ENCODE measurements at places on chromosomes 1 and 21.

DNA sequence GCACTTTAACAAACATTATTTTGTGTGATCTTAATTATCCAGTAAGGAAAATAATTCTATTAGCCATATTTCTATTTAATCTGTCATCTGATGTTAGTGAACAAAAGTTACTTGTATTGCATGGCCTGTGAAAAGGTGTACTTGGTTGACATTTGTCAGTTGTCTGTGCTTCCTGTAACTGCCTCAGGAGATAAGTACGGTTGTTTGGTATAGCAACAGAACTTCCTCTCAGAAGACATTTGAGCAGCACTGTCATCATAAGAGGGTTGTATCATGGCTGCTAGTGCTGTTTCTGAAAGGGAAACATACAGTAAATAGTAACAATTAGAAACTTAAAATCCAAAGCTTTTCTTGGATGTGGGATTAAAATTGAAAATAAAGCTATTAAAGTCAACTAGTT lies 3.4 kb downstream of the BLZF1 start:
- DNase-seq: no peak

DNA sequence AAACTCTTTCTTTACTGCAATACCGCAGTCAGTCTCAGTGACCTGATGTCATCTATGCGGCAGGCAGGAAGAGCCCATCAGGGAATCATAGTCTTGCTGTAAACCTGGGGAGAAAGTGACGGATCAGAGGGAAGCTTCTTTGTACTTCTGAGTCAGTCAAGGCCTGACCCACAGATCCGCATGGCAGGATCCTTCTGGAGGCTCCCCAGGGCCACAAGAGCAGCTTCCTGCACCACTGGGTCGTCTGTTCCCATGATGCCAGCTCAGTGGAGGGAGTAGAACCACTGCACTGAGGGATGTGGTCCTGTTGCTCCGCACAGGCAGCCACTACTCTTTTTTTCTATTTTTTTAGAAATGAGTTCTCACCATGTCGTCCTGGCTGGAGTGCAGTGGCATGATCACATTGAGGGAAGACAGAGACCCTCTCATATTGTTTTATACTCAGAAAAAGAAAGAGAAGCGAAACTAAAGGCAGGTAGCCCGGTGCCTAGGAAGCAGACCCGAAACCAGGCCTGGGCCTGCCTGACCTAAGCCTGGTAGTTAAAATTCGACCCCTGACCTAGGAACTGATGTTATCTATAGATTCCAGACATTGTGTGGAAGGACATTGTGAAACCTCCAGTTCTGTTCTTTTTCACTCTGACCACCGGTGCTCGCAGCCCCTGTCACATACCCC lies 6.3 kb upstream of the ERVH48-1 start:
- DNase-seq: no peak

DNA sequence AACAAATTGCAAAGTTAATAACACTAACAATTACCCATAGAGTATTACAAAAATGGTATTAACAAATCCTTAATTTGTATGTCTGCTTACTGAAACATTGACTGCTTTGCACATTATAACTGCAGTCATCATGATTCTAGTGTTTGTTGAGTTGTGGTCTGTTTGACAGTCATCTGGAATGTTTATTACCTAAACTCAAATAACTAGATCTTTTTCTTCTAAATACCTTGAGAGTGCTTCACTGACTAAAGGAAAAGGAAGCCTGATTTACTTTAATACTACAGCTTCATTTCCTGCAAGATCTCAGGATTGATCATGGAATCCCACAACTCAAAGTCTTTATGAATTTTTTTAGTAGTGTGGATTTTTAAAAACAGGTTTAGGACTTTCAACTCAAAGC lies 70.0 kb downstream of the HMCN1 start:
- DNase-seq: no peak

DNA sequence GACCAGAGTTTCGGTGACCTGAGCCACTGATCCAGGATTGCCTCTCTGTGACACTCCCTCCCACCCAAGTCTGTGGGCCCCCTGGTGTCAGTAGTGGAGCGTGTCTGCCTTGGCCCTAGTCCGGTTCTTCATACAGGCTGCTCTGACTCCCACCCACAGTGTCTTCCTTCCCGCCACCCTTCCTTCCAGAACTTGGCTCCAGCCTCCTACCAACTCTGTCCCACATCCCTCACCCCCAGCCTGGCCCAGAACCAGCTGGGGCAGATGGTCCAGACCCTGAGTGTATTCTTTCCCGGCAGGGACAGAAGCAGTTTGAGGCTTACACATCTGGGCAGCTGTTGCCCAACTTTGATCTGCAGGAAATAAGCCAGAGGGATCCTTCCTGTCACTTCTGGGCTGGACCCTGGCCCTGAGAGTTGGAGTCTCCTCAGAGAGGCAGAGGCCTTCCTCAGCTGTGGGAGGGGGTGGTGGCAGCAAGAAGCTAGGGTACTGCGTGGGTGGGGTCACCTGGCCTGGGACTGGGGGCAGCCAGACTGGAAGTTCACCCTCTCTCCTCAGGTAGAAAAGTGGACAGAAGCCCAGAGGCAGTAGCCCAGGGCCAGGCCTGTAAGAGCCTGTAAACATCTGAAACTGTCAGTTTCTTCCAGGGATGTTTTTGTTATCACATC lies 43.1 kb upstream of the EPS8L3 start:
- no peak for DNase-seq

- no peak for DNase-seq
Measured at GRCh38 chr1:24940231-24940630, 10.2 kb upstream of the RUNX3 start.

- DNase-seq: no peak
Measured at GRCh38 chr1:30345491-30346130, 377.8 kb downstream of the MATN1 start.

DNA sequence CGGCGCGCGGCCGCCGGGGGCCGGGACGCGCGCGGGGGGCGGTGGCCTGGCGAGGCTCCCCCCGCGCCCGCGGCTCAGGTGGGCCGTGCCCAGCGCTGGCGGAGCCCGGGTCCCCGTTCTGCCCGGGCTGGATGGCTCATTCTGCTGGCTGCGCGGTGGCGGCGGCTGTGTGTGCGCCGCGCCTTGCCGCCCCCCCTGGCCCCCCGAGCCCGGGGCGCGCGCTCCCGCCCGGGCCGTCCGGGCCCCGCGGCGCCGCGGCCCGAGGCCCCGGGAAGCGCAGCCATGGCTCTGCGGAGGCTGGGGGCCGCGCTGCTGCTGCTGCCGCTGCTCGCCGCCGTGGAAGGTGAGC lies at the start of gene EPHB2:
Gene EPHB2, plus strand, starts transcription at position 139 of the 349 bp plus-strand sequence. Its CDS starts 144 bp downstream, at position 283.
- no peak for DNase-seq

- peak; percentile 67 for DNase-seq
Measured at GRCh38 chr1:67053785-67054772, at the start of gene SLC35D1. Gene SLC35D1 (minus strand): TSS chr1:67054148. CDS start chr1:67054013, 135 bp downstream.

- no peak for DNase-seq
Measured at GRCh38 chr1:197438010-197438790, 170.1 kb downstream of the CRB1 start.

GRCh38 chr1:48611841-48612240 lies 139.8 kb upstream of the SPATA6 start:
- DNase-seq: no peak

DNA sequence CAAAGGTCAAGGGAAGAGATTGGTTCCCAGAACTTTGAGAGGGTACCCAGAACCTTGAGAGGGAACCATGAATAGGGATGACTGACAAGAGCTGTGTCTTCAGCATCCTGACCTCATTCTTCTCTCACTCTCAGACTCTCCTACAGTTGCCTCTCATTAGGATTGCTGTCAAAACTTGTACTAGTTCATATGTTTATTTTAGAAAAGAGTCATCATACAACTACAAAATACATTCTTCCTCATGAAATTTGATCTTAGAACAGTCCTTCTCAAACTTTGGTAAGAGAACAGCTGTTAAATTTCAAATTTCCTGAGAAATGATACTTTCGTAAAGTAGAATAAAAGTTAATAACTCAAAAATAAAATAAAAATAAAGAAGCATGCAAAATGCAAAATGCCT lies 161.4 kb upstream of the ZRANB2 start:
- DNase-seq: no peak

DNA sequence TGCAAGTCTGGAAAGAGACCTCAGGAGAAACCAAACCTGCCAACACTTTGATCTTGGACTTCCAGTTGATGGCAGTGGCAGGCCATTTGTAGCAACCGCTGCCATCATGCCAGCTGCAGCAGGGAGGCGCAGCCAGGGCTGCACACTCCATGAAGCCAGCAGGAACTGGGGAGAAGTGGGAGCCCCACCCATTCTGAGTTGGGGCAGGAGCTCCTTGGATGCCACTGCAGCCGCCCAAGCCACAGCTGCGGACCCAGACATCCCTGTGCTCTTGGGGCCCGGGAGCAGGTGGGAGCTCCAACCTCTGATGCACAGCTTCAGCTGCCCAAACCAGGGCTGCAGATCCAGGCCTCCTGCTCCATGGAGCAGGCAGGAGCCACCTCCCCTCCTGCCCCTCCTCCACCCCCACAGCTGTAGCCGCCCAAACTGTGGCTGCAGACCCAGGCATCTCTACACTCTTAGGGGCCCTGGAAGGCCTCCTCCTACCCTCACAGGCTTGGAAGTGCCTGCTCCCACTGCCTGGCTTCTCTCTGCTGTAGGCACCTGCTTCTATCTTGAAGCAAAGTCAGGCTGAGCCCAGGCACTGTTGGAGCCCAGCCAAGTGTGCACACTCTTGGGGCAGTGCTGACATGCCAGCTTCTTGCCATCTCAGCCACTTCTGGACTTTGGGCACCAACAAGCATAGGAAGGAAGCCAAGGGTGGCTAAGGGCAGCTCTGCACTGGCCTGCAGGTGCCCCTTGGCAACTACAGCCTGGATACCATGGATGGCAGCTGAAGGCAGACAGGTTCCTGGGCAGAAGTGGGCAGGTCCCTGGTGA lies 20.0 kb upstream of the DISP1 start:
- DNase-seq: no peak

GRCh38 chr1:223208164-223209076 lies 65.4 kb upstream of the TLR5 start:
- DNase-seq: no peak

DNA sequence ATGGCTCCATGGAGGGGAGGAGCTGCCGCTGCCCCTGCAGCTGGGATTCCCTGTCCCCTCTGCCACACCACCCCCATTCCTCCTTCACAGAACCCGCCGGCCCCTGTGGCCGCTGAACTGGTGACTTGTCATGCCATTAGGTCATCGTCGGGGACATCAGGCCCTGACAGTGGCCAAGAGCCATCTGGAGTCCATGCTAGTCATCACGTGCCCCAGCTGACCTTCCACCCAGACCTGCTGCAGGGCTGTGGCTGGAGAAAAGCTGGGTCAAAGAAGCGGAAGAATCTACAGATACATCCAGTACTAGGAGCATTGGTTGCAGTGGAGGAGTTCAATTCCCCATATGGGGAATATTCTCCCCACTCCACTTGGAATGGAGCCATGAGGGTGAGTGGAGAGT lies 78.1 kb downstream of the KCNJ15 start:
- no peak for DNase-seq

DNA sequence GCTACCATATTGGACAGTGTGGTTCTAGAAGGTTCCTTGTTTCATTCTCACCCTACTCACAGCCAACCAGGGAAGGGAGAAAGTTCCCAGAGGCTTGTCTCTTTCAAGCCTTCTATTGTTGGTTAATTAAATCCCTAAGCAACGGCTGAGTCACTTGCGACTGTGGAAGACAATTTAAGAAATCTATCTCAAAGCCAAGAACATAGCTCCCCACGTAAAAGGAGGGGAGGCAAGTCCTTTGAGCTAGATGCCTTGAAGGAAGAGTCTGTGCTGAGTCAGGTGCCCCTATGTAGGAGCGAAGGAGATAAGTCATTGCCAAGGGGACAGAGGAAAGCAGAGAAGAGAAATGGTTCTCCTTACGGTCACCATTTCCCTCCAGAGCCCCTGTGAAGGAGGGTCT lies 79.4 kb upstream of the PPP2R5A start:
- DNase-seq: no peak
